ENCODE measurements at places on chromosomes 16 and 17.

DNA sequence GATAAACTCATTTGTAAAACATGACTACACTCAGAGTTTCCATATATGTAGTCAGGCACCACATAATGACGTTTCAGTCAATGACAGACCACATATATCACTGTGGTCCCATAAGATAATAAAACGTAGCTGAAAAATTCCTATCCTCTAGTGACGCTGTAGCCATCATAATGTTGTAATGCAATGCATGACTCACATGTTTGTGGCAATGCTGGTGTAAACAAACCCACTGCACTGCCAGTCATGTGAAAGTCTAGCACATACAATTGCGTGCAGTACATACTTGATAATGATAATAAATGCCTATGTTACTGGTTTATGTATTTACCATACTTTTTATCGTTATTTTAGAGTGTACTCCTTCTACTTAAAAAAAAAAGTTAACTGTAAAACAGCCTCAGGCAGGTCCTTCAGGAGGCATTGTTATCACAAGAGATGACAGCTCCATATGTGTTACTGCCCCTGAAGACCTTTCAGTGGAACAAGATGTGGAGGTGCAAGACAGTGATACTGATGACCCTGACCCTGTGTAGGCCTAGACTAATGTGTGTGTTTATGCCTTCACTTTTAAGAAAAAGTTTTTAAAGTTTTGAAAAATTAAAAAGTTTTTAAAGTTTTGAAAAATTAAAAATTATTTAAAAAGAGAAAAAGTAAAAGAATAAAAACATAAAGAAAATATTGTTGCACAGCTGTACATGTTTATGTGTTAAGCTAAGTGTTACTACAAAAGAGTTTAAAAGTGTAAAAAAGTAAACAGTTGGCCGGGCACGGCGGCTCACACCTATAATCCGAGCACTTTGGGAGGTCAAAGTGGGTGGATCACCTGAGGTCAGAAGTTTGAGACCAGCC is 9.0 kb downstream of the STAT5B start:
- peak; percentile 82 for DNase-seq

DNA sequence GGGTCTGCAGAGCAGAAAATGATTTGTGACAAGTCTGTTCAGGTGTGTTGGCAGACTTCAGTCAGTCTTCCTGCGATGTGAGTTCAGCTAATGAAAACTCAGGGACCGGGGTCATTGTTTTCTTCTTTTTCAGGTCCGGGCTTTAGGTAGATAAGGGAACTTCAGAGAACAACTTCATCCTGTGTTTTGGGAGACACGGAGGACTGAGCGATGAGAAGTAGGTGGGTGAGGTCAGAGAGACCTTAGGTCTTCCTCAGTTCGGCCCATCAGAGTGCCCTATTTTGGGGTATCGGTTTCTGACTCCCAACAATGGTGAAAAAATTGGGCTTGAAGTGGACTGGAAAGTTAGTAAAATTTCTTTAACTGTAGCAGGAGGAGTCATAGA is 88.9 kb upstream of the ATF7IP2 start:
- no peak for DNase-seq

DNA sequence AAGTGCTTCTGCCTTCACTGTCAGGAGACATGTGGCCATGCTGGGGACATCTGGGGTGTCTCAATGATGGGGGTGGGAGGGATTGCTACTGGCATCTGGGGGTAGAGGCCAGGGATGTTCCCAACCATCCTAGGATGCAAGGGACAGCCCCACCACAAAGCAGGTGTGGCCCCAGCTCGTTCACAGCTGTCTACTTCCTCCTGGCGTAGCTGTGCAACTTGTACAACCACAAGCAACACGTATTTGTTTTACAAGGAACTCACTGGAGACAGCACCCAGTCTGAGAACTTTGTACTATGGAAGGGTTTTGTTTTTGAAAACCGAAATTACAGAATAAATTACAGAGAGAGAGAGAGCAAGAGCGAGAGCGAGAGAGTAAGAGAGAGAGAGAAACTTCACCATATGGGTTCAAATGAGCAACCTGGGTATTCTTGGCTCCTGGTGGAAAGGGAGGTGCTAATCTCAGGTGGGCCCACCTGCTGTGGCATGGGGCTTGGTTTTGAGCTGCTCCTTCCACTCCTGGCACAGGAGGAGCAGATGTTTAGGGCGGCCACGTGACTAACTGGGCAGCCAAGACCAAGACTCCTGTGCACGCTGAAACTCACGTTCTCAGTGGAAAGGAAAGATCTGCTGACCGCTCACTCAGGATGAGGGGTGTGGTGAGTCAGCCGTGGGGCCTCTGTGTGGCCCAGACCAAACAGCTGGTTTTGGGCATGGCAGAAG is 17.5 kb upstream of the TNFRSF13B start:
- no peak for DNase-seq

GRCh38 chr16:82924075-82924854 is 297.5 kb downstream of the CDH13 start:
- DNase-seq: no peak

GRCh38 chr17:68511254-68511670 is 968 bp upstream of the PRKAR1A start:
- DNase-seq: peak; percentile 58

DNA sequence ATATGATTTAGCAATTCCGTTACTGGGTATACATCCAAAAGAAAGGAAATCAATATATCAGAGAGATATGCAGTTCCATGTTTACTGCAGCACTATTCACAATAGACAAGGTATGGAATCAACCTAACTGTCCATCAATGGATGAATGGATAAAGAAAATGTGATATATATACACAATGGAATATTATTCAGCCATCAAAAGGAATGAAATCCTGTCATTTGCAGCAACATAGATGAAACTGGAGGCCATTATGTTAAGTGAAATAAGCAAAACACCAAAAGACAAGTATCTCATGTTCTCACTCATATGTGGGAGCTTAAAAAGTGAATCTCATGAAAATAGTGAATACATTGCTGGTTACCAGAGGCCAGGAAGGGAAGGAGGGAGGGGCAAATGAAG is 390.8 kb downstream of the ZFHX3 start:
- DNase-seq: no peak

DNA sequence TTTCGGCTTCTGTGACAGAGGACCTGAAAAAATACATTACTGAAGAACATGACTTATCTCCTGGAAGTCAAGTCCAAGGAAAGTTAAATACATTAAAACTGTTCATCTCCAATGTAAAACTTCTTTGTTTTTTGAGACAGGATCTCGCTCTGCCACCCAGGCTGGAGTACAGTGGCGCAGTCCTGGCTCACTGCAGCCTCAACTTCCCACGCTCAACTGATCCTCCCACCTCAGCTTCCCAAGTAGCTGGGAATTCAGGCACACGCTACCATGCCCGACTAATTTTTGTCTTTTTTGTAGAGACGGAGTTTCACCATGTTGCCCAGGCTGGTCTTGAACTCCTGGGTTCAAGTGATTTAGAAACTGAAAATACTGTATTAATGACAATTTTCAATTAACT is 9.7 kb upstream of the TERB1 start:
- no peak for DNase-seq

- DNase-seq: peak; percentile 59
Observed at GRCh38 chr17:29918922-29919856, 10.8 kb downstream of the SSH2 start.

DNA sequence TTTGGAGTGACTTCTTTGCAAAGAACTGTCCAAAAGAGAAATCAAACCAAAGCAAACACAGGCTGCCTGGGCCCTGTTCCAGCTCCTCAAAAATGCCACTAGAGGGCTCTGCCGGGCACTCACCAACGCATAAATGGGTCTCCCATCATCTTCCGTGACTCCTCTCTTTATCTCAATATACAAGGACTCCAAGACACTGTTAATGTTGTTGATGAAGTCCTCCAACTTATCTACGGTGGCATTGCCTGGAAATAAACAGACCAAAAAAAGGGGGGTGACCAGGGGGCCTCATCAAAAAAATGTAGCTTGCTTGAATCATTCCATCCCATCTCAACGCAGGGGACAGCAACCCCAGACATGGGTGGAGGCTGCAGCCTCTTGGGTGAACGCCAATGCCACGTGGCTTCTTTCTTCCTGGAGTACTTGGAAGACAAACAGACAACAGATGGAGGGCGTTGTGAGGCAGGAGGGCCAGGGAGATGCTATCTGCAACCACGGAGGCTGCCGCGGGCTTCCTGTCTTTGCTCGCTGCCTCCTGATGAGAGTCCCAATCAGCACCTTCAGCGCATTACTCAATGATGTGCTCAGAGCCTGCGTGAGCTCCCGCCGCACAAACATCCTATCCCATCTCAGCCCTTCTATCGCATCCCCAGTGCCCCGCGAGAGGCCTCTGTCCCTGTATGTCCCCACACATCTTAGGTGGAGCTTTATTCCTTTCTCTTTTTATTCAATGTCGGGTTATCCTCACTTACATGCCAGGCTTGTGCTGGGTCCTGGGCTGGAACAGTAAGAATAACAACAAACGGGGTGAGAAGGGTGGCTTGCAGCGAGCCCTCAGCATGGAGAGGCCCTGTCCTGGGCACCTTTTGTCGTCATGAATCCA is 32.0 kb downstream of the KDM8 start:
- peak; percentile 92 for DNase-seq

DNA sequence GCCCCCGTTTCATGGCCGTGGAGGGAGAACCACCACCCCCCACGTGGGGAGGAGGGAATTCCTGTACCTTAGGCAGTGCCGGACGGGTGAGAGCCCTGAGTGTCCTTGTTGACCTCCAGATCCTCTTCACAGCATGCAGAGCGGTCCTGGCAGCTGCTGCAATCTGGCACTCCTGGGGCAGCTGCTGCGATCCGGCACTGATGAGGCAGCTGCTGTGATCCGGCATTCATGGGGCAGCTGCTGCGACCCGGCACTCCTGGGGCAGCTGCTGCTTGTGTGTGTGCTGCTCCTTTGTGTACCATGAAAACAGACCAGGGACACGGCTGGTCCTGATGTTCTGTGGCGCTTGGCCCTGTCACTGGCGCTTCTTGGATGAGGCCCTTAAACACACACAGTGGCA is 12.8 kb downstream of the ZNF778 start:
- DNase-seq: no peak

DNA sequence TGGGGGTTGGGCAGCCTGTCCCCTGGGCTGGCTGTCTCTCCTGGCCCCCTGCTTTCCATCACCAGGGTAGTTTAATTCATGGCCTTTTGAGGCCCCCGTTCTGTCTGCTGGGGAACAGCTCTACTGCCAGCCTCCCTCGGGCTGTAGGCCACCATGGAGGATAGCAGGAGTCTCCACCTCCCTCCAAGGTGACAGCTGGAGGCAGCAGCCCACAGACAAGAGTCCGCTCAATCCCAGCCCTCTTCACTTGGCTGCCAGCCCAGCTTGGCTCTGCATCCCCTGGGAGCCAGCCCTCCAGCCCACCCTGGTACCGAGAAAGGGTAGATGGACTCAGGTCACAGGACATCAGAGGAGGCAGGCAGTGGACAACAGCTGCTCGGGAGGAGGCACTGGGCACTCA is 194.6 kb upstream of the SDK2 start:
- DNase-seq: no peak

GRCh38 chr16:12147681-12148080 is 171.1 kb downstream of the SNX29 start:
- no peak for DNase-seq

DNA sequence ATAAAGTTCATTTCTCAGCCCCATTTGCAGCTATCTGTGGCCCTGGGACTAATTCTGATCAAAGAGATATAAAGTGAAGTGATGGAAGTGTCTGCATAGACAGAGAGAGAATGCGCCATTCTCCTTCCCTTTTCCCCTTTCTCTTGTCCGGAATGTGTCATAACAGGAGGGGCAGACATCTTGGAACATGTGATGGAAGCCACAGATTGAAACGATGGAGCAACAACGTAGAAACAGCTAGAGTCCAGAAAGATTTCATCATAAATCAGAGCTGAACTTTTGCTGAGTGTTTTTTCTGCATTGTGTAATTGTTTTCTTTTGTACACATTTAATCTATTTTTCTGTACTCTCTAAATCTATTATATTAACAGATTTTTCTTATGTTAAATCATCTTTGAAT is 11.3 kb downstream of the ASGR1 start:
- no peak for DNase-seq

DNA sequence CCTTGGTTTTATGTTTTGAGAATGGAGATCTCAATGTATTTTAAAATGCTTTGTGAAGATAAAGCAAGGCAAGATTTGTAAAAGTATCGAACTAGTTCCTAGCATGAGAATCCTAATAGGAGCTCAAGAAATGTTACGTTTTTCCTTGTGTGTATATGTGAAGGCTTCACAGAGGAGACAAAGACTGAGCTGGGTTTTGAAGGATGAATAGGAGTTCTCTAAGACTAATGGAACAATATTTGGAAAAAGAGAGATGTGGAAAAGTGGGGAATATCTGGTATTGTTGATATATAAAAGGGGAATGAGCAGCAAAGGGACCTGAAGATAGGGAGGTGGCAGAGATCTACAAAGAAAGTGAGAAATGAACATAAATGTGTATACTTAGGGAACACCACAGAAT is 127.4 kb downstream of the SNX11 start:
- no peak for DNase-seq

DNA sequence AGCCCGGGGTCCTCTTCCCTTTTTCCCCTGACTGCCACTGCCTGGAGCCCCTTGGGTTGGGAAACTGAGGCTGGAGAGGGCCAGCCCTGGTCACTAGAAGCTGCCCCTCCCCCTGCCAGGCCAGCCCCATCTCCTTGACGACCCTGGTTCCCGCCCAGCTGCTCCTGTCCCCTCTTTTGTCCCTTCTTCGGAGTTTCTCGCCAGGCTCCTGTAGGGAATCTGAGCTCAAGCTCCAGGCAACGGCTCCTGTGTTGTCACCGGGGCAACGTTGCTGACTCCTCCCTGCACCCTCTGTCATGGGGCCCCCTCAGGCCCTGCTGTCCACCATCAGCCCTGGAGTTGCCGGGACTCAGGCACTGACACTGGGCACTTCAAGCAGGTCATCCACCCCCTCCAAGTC is 5.7 kb downstream of the LLGL1 start:
- no peak for DNase-seq

DNA sequence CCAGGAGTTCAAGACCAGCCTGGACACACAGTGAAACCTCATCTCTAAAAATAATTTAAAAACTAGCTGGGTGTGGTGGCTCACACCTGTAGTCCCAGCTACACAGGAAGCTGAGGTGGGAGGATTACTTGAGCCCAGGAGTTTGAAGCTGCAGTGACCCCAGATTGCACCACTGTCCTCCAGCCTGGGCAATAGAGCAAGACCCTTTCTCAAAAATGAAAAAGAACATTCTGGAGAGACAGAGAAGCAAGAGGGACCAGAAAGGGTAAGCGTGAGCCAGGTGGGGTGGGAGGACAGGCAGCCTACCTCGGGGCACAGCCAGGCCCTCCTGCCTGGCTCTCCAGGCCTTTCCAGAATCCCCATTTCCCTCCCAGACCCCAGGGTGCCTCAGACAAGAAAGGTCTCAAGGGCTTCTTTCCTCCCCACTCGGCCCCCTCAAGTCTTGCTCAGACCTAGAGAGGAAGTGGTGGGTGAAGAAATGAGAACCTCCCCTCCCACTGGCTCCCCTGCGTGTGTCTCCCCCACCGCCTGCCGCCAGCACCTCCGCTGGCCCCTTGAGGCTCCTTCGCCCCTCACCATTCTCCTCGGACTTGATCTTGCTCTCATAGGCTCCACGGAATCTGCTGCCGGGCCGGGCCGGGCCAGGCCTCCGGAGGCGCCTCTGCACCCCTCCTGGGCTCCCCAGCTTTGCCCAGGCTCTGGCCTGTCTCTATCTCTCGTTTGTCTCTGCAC is 503 bp downstream of the C16orf54 start:
- no peak for DNase-seq
